ENCODE measurements at places on chromosomes 4 and X.
A peak's percentile ranks its signal among the peaks of the same experiment; 100 is the strongest.

DNA sequence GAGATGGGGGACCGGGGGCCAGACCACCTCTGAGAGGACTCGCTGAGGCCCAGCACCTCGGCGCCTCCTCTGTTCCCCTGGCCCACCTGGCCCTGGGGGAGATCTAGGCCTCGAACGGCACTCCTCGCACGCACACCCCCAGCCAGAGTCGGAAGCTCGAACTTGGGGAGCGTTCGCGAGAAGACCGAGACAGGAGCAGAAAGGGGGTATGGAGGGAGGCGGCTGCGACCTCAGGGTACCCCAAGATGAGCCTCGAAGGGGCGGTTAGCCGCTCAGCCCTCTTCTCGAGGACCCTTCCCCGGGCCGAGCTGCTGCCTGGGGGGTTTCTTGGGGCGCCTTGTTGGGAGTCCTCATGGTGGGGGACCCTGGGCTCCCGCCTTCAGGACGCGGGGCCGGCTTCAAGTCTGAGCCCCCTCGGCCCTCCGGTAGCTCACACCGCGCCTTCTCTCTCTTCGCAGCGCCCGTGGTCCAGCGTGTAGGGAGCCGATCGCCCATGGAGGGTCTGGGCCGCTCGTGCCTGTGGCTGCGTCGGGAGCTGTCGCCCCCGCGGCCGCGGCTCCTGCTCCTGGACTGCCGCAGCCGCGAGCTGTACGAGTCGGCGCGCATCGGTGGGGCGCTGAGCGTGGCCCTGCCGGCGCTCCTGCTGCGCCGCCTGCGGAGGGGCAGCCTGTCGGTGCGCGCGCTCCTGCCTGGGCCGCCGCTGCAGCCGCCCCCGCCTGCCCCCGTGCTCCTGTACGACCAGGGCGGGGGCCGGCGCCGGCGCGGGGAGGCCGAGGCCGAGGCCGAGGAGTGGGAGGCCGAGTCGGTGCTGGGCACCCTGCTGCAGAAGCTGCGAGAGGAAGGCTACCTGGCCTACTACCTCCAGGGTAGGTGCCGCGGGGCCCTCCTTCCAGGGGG lies 706 bp downstream of the DUSP9 start:
- peak; percentile 6 for DNase-seq

DNA sequence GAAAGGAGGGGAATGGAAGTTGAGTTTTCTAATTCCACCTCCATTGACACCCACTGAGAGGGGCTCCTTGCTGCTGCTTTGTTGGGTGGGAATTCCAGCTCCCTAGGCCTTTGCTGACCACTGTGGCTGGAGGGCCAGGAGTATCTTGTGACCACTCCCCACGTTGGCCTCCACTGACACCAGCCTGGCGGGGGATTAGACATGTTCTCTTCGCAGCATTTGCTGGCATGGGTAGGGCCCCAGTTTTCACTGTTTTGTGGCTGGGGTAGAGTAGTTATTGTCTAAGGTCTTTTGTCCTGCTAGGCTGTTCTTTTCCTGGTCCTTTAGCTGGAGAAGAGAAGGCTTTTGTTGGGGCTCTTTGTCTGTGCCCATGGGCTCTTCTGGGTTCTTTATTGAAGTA lies 116.7 kb downstream of the CDKL5 start:
- DNase-seq = no peak

DNA sequence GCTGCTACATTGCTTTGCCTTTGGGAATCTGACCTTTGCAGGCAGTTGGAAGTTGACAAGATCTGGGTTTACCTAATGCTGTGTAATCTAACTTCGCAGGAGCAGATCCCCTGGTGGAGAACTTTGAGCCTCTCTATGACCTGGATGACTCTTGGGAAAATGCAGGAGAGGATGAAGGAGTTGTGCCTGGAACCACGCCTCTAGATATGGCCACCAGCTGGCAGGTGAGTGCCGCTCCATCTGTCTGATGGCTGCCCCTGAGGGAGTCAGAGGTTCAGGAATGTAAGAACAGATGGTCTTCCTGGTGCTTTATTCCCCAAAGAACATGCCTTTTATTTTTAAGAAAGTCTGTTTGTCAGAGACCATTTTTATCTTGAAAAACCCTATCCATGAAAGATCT lies 109.3 kb downstream of the NFKB1 start:
- DNase-seq = no peak

DNA sequence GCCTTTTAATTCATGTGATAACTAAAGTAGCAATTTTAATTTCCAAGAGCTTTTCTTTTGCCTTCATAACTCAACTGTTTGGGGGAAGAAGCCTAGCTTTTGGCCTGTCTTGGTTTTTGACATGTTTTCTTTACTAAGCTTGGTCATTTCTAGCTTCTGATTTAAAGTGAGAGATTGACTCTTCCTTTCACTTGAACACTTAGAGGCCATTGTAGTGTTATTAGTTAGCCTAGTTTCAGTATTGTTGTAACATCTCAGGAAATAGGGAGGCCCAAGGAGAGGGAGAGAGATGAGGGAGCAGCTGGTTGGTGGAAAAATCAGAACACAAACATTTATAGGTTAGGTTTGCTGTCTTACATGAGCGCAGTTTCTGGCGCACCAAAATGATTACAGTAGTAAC lies 44.8 kb downstream of the DCLK2 start:
- DNase-seq = no peak

DNA sequence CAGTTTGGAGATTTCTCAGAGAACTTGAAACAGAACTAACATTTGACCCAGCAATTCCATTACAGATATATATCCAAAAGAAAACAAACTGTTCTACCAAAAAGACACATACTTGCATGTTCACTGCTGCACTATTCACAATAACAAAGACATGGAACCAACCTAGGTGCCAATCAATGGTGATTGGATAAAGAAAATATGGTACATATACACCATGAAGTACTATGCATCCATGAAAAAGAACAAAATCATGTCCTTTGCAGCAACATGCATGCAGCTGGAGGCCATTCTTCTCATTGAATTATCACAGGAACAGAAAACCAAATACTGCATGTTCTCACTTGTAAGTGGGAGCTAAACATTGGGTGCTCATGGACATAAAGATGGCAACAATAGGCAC lies 47.6 kb upstream of the LNX1 start:
- DNase-seq = no peak

GRCh38 chr4:185128272-185129119 lies 14.6 kb upstream of the SLC25A4 start:
- peak; percentile 59 for DNase-seq

GRCh38 chr4:10584042-10584441 lies 100.5 kb downstream of the CLNK start:
- DNase-seq = no peak

DNA sequence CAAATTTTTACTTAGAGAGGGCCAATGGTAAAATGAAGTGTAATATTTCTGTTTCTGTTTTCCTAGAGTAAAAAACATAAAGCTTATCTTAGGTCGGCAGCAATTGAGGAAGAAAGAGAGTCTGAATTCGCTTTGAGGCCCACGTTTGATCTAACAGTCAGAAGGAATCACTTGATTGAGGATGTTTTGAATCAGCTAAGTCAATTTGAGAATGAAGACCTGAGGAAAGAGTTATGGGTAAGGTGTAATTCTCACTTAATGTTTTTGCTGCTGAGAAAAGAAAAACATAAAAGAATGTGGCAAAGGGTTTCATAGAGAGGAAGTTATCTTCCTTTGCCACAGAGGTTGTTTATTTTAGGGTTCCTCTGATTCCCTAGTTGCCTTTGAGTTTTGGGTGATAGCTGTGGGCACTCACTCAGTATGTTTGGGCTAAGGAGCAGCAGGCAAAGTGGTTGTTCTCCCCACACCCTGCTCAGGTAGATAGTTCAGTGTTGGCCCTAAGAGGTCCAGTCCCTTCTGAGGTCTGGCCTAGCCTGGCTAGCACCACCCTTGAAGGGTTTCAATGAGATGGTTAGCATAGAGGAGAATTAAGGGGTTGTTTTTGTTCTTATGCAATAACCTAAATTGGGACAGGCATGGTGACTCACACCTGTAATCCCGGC lies 32.3 kb downstream of the HERC5 start:
- DNase-seq = no peak

DNA sequence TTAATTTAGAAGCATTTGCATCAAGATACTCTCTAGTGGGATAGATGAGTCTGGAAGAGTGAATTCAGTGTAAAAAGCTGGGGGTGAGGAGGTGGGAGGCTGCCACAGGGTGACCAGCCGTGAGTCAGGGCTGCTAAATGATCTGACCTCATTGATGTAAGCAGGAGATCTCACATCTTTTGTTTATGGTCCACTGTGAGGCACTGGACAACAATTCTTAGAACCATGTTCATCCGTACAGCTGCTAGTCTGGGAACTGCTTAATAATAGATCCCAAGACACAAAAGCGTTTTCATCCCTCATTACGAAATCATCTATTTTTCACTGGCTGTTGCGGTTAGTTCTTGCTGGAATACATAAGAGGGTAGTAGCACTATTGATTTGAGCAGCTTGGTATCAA lies 14.1 kb downstream of the KLF3 start:
- no peak for DNase-seq

GRCh38 chrX:48003367-48003757 lies 427 bp downstream of the ZNF182 start:
- DNase-seq = peak; percentile 12

DNA sequence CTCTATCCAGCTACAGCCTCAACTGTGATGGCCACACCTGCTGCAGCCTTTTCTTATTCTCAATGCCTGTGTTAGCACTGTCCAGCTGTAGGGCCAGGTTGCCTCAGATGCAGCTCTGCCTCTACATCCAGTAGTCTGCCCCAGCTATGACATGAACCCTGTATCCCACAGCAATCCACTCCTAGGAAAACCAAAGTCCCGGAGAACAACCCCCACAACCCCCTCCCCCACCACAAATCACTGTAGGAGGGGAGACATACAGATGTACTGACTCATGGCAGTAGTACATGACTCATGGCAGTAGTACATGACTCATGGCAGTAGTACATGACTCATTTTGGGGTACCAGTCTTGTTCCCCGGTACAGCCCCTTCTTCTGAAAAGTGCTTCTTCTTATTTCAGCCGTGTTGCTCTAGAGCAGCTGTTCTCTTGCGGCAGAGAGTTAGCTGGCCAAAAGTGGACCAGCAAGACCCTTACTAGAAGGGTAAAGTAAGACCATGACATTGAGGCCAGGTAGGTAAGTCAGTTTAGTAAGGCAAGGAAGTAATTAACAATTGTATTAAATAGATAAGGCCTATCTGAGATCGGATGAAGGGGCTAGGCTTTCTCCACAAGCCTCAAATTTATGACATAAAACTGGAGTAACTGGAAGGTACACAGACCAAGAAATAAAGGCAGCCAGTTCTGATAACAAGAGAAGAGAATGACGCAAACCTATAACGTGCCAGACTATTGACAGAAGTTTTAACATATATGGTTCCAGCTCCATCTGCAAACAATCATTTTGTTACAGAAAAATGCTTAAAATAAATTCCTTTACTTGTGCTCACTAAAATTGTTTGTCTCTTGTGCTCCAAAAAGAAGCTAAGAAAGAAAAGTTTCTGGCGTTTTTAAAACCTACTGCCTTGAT lies 221.4 kb downstream of the TACR3 start:
- no peak for DNase-seq

DNA sequence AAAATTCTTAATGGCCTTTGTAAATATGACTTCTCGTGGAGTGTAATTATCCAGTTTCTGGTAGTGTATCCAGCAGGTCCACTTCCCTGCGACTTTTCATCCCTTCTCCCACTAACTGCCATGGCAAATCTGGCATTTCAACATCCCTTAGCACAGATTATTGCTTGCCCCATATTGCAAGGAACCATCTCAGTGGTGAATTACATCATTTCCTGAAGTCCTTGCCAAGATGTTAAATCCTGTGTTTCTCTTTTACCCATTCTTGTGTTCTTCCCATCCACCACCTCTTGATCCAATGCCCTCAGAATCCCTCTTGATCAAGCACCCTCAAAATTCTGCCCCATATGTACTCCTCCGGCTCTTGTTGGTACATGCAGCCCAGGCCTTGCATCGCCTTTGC lies 88.1 kb upstream of the ZNF81 start:
- DNase-seq = no peak

- DNase-seq = no peak
Measured at GRCh38 chr4:114785570-114785969, 187.0 kb downstream of the UGT8 start.

DNA sequence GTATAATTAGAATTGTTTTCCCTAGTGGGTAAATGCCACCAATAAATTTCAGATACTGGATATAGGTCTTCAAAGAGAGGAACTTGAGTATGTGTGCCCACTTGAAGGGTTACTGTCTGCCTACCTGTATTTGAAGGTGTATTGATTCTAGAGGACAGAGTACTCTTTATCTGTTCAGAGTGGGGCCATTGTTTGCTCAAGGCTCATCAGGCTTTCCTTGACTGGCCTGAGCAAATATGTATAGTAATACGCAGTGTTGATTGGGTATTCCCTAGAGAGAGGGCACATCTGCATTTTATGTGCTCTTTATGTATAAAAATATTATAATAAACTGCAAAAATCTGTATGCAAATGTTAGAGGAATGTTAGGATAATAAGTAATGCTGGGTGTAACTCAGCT lies 23.7 kb downstream of the RP2 start:
- DNase-seq = no peak
